K562 (cell line): ENCODE measurements at places on chromosomes 12 and 14. TPM values are rescaled to one million over a fixed set of nuclear protein-coding genes. Genes with fewer than 3 reads are reported as not detected.

The AHSA1 gene
- total RNA-seq: 168 and 175 TPM in 2 replicates

DNA sequence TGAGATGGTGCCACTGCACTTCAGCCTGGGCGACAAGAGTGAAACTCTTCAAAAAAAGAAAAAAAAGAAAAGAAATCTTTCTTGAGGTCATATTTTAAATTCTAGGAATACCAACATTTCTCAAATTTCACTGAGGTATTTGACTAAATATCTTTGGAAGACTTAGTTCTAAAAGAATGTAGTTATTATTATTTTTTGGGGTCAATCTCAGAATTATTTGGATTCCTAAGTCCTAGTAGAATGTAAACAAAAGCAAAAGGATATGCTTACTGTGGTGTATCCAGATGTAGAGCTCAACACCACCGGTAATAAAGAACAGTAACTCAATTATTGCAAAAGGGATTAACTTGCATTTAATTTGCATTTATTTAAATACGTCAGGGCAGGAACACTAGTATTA is 25.0 kb downstream of the PRICKLE1 start:
- no peaks in the 10 kb centered on the region for H3K27me3 ChIP-seq
- no peak overlapping the region for H3K27ac ChIP-seq
- no peak for DNase-seq
- no peaks in the 10 kb centered on the region for H3K36me3 ChIP-seq
- H3K4me1 ChIP-seq: no peaks in the 10 kb centered on the region
- H3K4me3 ChIP-seq: no peak overlapping the region

The GPRC5D gene
- total RNA-seq: not detected in 2 replicates

DNA sequence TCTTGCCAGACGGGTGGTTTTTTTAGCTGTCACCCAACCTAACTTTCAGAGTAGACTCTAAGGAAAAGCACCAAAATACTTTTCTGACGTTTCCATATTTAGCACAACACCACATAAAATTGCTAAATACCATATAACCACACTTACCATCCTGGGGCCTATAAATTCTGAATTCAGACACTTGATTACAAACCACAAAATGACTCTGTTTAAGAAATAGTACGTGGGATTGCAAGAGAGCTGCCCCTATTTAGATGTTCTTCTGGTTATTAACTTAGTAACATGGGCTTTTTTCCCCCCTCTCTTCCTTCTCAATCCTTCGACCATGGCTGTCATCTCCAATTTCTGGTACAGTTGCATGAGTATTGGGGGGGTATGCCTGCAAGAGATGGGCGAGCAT is 287.7 kb downstream of the BMP4 start:
- H3K27me3 ChIP-seq: no peaks in the 10 kb centered on the region
- no peak overlapping the region for H3K27ac ChIP-seq
- H3K4me3 ChIP-seq: no peak overlapping the region
- H3K4me1 ChIP-seq: no peaks in the 10 kb centered on the region

GRCh38 chr12:114964841-114965240 is 280.9 kb upstream of the TBX3 start:
- H3K27ac ChIP-seq: no peak overlapping the region
- no peaks in the 10 kb centered on the region for H3K36me3 ChIP-seq
- H3K4me3 ChIP-seq: no peak overlapping the region
- peaks cover 10% of the 10 kb centered on the region for H3K27me3 ChIP-seq
- no peak for DNase-seq
- no peaks in the 10 kb centered on the region for H3K4me1 ChIP-seq

The FITM1 gene
- 0.20 TPM in 1 of 2 replicates, not detected in the other for total RNA-seq

DNA sequence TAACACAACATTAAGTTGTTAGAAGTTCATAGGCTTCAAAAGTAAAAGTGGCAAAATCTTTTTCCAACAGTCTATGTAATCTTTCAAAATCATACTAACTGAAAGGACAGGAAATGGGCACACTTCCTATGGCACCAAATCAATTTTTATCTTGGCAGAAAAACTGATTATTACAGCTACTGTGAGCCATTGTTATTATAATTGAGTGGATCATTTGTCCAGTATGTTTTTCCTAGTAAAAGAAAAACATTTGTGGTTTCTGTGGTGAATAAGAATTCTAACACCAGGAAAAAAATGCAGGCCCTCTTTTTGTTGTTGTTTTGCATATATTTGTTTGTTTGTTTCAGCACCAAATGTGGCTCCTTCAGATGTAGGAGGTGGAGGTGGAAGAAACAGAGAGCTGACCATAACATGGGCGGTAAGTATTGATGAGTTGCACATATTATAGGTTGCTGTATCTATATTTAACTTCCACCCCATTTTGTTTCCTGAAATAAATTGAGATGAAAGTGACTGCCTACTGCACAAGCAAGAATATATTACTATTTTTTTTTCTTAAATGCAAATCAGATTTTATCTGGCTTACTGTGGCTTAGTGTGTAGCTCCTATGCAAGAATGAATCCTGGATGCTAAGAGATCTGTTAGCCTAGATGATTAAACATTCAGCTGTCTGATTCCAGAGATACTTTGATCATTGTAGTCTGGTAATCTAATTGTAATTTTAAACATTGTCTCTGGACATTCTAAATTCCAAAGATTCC is 174.1 kb upstream of the PDZRN4 start:
- no peak for DNase-seq
- no peak overlapping the region for H3K4me3 ChIP-seq
- H3K27ac ChIP-seq: no peak overlapping the region
- no peaks in the 10 kb centered on the region for H3K27me3 ChIP-seq

The HOXC9 gene
- 9.3 and 9.9 TPM in 2 replicates for total RNA-seq

GRCh38 chr12:124026755-124027745 is 54.0 kb downstream of the ZNF664 start:
- H3K36me3 ChIP-seq: no peaks in the 10 kb centered on the region
- DNase-seq: peak; percentile 47
- H3K27ac ChIP-seq: no peak overlapping the region
- H3K27me3 ChIP-seq: peaks cover 4% of the 10 kb centered on the region; the same call in 1 of the 2 replicates
- no peak overlapping the region for H3K4me3 ChIP-seq
- peaks cover 29% of the 10 kb centered on the region for H3K4me1 ChIP-seq

The EID3 gene
- 1.1 and 1.9 TPM in 2 replicates for total RNA-seq

The INHBC gene
- total RNA-seq: 0.07 TPM in 1 of 2 replicates, not detected in the other

GRCh38 chr12:123754041-123754772 is 7.9 kb upstream of the DNAH10 start:
- no peak overlapping the region for H3K4me3 ChIP-seq
- H3K27ac ChIP-seq: no peak overlapping the region
- DNase-seq: no peak
- H3K27me3 ChIP-seq: no peaks in the 10 kb centered on the region
- H3K4me1 ChIP-seq: no peaks in the 10 kb centered on the region

- DNase-seq: peak; percentile 20
- H3K27me3 ChIP-seq: no peaks in the 10 kb centered on the region
- H3K4me3 ChIP-seq: peak overlapping the region; percentile 33
- H3K36me3 ChIP-seq: no peaks in the 10 kb centered on the region; the same call in 2 of the 3 replicates
Measured at GRCh38 chr12:7959701-7960121, 23.7 kb upstream of the SLC2A3 start.

GRCh38 chr12:21941506-21942376 is 515 bp upstream of the ABCC9 start:
- H3K4me1 ChIP-seq: peaks cover 10% of the 10 kb centered on the region
- no peaks in the 10 kb centered on the region for H3K36me3 ChIP-seq
- peak; percentile 24 for DNase-seq
- peak overlapping the region; percentile 20; the same call in 1 of the 2 replicates for H3K4me3 ChIP-seq

The PLEKHD1 gene
- total RNA-seq: not detected in 2 replicates

DNA sequence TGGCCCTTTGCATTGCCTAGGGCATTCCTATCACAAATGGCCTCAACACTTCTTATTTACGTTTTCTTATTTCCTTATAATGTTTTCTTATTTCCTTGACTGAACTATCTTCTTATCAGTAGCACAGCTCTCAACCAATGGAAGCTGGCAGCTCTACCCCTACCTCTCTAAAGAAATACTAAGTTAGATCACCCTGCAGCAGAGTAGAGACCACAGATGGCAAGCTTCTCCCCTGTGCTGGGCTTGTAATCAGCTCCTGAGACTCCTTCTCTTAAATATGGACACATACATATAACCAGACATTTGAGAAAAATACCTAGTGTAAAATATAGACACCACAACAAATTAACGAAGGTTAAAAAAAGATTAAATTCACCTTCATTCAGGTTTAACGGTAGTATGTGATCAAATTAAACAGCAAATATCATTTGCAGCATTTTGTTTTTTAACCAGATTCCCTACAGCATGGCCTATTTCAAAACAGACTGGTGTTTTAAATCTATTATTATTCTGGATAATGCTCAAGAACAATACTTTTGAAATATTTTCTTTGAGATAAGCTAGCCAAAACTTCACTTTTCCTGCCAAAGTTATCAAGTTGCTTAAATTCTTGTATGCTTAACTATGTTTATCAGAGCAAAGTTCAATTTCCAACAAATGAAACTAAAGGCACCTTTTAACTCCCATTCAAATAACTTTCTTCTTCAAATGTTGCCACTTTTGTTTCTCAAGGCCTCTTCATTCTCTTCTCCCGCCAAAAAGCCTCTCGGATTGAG is 54.3 kb downstream of the SLC41A2 start:
- no peaks in the 10 kb centered on the region for H3K27me3 ChIP-seq
- no peak overlapping the region for H3K4me3 ChIP-seq
- no peak overlapping the region for H3K27ac ChIP-seq
- H3K4me1 ChIP-seq: no peaks in the 10 kb centered on the region; the same call in 1 of the 2 replicates
- DNase-seq: no peak
- H3K36me3 ChIP-seq: no peaks in the 10 kb centered on the region

GRCh38 chr14:64170181-64170580 is 124.0 kb downstream of the ESR2 start:
- H3K4me1 ChIP-seq: no peaks in the 10 kb centered on the region
- H3K27me3 ChIP-seq: no peaks in the 10 kb centered on the region; the same call in 2 of the 3 replicates
- no peaks in the 10 kb centered on the region for H3K36me3 ChIP-seq
- no peak overlapping the region for H3K4me3 ChIP-seq

The CCDC197 gene
- not detected in 2 replicates for total RNA-seq

The TOMM20L gene
- total RNA-seq: not detected in 2 replicates

- H3K27me3 ChIP-seq: no peaks in the 10 kb centered on the region
- no peak overlapping the region for H3K27ac ChIP-seq
- no peak for DNase-seq
- H3K4me1 ChIP-seq: no peaks in the 10 kb centered on the region
- H3K4me3 ChIP-seq: no peak overlapping the region
Measured at GRCh38 chr12:21305661-21306060, 29.1 kb downstream of the SLCO1A2 start.

DNA sequence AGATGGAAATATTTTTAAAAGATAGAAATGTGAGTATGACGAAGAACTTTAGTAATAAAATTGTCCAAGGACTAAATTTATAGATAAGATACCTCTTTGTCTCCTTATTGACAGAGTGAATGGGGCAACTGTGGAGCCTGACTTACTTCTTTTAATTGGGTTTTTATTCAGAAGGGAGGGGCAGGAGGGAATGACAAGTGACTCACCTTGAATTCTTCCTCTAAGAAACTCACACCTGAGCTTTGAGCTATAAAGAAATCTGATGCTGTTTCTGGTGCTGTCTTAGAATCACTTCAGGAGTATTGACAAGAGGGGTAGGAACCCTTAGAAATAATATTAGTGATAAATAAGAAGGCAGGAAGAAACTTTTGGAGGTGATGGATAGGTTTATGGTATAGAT is 951 bp downstream of the NR1H4 start:
- H3K36me3 ChIP-seq: no peaks in the 10 kb centered on the region
- no peak overlapping the region for H3K4me3 ChIP-seq
- DNase-seq: no peak
- no peak overlapping the region for H3K27ac ChIP-seq
- H3K27me3 ChIP-seq: no peaks in the 10 kb centered on the region; the same call in 1 of the 2 replicates
- H3K4me1 ChIP-seq: no peaks in the 10 kb centered on the region

DNA sequence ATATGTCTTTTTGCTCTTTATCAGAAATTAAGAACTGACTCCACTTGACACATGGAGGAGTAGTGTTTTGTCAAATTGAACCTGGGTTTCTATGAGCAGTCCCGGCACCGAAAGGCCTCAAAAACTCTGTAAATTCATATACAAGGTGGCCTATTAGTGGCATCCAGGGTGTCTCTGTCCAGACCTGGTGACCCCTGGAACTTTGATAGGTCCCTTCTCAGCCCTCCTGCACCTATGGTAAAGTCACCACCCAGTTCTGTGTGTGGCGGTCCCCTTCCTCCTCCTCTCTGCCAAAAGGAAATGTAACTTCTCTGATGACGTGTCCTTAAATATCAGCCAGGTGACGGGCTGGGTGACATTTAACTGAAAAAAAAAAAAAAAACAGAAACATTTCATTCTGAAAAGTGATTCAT is 204.0 kb upstream of the FOXN3 start:
- H3K36me3 ChIP-seq: no peaks in the 10 kb centered on the region
- H3K27me3 ChIP-seq: peaks cover 5% of the 10 kb centered on the region
- H3K27ac ChIP-seq: no peak overlapping the region
- peaks cover 7% of the 10 kb centered on the region; the same call in 1 of the 2 replicates for H3K4me1 ChIP-seq

DNA sequence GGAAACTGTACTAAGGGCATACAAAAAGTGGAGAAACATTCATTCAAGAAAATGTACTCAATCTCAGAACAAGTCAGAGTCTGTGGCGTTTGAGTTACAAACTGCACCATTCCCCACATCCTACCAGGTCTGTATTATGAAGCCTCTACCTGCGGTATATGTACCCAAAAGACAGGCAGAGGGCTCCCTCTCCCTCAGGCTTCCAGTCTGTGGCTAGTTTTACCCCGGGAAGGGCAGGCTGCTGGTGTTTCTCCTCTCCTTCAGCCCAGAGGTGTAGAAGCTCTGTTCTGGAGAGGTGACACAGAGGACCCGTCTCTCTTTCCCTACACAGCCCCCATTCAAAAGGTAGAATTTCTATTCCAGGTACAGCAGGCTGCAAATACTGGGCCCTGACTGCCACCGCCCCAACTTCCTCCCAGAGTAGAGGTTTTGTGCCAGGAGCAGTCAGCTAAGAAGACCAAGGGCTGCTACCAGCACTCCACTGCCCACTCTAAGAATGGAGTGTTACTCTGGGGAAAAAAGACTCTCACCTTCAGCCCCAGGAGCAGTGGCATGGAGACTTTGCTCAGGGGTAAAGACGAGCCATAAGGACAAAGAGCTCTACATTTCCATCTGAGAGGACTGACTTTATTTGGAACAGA is 39.4 kb downstream of the PARP11 start:
- H3K27ac ChIP-seq: no peak overlapping the region
- no peaks in the 10 kb centered on the region for H3K27me3 ChIP-seq
- H3K4me3 ChIP-seq: no peak overlapping the region
- no peaks in the 10 kb centered on the region for H3K4me1 ChIP-seq
- no peak for DNase-seq
- no peaks in the 10 kb centered on the region for H3K36me3 ChIP-seq

DNA sequence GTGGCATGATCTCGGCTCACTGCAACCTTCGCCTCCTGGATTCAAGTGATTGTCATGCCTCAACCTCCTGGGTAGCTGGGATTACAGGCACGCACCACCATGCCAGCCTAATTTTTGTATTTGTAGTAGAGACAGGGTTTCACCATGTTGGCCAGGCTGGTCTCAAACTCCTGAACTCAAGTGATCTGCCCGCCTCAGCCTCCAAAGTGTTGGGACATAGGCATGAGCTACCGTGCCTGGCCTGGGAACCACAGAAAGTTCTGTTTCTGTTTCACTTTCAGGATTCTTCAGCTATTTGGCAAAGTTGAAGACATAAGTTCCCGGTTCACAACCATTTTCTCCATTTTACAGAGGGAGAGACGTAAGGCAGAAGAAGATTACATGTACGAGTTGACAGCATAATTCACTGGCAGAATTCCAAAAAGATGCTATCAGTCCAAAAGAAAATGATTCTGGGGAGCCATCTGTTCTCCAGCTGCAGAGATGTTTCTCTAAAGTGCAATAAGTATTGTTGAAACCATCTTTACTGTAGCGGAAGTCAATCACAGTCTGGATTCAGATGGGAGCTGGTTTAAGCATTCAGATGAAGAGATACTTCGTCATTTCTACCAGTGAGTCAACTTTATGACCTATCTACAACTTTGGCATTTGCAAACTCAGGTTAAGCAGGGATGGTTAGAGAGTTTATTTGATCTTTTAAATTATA is 8.1 kb upstream of the RNF34 start:
- DNase-seq: peak; percentile 50
- H3K4me3 ChIP-seq: no peak overlapping the region
- H3K4me1 ChIP-seq: peaks cover 16% of the 10 kb centered on the region; the same call in 2 of the 3 replicates
- H3K27ac ChIP-seq: peak overlapping the region; percentile 56; the same call in 2 of the 3 replicates
- no peaks in the 10 kb centered on the region for H3K27me3 ChIP-seq
